ENCODE measurements at places on chromosomes 2 and 18.

GRCh38 chr2:54871457-54872107 is 148.1 kb downstream of the EML6 start:
- DNase-seq, result no peak

GRCh38 chr2:172549131-172549530 is 6.8 kb upstream of the PDK1 start:
- no peak for DNase-seq

GRCh38 chr18:22113144-22113844 is 56.1 kb upstream of the GATA6 start:
- DNase-seq, result no peak

DNA sequence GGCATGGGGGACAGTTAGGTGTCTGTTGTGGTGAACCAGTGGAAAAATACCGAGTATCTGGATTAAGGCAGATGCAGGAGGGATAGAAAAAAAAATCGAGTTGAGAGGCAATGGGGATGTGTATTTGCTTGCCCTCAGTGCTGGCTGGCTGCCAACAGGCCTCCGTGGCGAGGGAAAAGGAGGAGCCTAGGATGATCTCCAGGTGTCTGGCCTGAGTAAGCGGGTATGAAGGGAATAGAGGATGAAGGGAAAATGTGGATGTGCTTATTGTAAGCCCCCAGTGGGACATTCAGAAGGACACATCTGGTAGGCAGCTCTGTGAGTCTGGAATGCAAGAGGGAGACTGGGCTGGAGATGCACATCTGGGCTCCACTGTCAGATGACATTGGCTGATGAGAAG is 22.8 kb downstream of the KCNS3 start:
- DNase-seq, result no peak

DNA sequence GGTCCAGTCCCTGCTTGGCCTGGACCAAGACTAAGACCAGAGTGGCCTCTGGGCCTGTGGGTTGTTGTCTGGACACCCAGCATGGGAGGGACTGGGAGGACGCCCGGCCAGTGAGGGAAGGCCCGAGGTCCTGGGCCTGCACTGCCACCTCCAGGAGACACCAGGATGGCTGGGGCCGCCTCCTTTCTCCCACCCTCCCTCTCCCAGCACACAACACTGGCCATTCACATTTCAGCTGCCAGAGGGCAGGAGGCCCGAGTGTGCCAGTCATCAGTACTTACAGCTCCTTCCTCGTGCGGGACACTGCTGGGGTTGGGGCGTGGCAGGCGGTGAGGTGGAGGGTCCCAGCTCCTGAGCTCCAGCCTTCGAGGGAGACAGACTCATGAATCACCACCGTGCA is 133.5 kb downstream of the ASB1 start:
- DNase-seq, result no peak

DNA sequence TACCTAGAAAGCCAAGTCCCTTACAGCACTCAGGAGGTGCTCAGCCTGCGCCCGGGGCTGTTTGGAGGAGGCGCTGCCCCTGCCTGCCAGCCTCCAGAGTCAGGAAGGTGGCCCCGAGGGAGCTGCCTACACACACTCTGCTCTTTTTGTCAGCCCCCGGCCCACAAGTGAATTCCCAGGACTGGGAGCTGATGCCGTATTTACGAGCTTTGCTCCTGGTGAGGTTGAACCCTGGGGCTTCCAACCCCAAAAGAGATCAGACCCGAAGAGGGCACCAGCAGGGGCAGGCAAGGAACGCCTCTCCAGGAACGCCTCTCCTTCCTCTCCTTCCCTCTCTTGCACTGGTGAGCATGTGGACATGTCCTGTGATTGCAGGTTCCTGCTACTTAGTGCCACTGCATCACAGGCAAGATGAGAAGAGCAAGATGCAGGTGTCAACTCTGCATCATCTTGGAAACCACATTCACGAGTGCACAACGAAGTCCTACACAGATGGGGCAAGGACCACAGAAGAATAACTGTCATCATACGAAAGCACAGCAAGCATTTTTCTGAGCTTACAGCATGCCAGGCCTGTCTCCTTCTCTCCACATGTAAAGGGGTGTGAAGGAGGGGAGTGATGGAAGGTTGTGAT is 126.7 kb downstream of the NDUFA10 start:
- no peak for DNase-seq

DNA sequence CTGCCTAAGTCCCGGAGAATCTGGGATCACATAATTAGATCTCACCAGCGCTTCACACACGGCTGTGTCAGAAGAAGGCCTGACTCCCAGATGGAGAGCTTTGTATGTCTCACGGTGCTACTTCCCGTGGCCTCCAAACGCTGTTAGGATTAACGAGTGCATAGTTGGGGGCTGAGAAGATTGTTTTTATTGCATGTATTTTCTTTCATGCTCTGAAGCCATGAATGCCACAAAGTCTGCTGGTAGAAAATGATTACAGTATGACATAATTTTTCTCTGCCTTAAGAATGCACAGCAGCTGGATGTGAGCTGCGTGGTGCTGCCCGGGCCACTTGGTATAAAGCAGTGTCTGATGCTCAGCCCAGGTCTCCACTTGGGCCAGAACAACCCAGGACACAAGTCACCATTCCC is 166.5 kb downstream of the SEPTIN10 start:
- DNase-seq, result no peak

DNA sequence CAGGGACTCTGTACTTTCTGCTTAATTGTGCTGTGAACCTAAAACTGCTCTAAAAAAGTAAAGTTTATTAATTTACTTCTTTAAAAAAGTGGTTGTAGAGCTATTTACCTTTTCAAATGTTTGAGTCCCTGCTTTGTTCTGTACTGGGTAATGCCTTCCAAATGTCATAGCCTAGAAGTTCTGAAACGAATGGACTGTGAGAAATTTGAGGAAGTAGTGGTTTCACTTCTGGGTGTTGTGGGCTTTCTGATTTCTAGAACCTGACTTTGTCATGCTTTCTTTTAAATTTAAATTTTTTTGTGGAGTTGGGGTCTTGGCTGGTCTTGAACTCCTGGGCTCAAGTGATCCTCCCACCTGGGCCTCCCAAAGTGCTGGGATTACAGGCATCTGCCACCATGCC is 44.6 kb downstream of the SMAD4 start:
- DNase-seq, result no peak

- DNase-seq, result no peak
Observed at GRCh38 chr2:71604726-71605120, 151.4 kb downstream of the DYSF start.

DNA sequence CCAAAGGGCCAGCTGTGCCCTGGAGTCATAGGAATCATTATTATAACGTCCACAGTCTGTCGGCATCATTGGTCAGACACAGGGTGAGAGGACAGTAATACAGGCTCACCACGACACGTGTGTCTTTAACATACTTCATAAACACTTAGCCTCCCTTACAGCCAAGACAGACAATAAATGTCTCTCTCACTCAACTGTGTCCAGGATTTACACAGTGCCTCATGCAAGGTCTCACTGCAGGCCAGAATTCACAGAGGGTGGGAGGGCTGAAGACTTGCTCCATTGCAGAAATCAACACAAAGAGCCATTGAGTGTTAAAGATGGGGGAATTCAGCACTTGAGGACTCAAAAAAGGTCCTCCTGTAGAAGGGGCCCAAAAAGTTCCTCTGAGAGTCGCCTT is 210.5 kb downstream of the BCL2 start:
- no peak for DNase-seq

DNA sequence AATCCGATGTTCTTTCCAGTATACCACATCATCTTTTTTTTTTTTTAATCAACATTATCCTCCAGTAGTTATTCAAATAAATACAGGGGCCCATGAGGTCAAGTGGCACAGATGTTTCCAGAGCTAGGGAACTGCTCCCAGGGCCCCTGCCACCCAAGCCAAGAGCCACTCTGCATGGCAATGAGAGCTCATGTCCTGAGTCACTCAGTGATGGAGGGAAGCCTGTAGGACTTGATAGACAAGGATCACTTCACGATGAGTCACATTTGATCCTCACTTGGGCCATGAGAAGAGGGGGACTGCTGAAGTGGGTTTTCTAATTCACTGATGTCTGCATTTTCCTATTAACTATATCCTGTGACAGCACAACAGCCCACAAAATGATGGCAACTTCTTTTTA is 127.0 kb upstream of the PKDCC start:
- DNase-seq, result no peak

DNA sequence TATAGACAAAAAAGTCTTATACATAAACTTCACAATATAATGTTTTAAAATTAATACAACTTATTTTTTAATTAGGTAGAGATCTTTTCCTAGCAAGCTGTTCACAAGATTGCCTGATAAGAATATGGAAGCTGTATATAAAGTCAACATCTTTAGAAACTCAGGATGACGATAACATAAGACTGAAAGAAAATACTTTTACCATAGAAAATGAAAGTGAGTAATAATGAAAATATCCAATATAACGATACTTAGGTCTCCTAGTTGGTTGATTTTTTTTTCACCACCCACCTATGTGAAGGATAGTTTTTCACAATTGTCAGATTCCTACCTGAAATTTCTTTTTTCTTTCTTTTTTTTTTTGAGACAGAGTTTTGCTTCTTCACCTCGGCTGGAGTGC is 13.1 kb downstream of the ELP2 start:
- DNase-seq, result no peak

- DNase-seq, result no peak
Observed at GRCh38 chr18:13369353-13369752, 150.8 kb downstream of the LDLRAD4 start.

- DNase-seq, result no peak
Observed at GRCh38 chr2:165804719-165805118, 10.7 kb upstream of the GALNT3 start.

DNA sequence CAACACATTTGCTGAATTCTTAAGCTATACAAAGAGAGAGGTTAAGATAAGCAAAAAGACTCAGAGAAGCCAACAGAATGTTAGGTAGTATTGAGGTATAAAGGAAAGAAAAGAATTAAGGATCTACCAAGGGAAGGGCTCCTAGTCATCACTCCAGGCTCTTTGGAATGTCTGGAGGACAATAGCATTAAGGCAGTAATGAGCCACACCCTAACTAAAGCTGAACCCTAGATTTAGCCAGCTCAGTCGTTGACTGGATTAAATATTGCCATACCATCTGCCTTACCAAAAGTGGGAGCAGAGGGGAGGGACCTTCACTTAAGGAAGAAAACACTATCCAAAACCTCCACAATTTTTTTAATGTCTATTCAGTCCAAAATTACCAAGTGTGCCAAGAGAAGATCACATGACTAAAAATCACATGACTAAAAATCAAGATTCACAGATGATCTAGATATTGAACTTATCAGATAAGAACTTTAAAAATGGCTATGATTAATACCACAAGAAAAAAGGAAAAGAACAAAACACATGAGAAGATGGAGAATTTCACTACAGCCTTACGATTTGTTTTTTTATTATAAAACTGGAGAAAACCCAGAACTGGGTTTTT is 59.7 kb downstream of the EXOC6B start:
- no peak for DNase-seq

All from stimulated activated CD4-positive, alpha-beta T cell treated with anti-CD3 and anti-CD28 coated beads, Interleukin-15, amount 100 ng/mL, for 48 hours (primary cell).